Activated T-helper 1 cell treated with anti-CD3 and anti-CD28 coated beads, Interleukin-2, amount 50 U/mL, for 16 hours (primary cell): ENCODE measurements at places on chromosomes 13 and 19.

- DNase-seq = no peak
Measured at GRCh38 chr13:86920961-86921360, 750.2 kb upstream of the SLITRK5 start.

DNA sequence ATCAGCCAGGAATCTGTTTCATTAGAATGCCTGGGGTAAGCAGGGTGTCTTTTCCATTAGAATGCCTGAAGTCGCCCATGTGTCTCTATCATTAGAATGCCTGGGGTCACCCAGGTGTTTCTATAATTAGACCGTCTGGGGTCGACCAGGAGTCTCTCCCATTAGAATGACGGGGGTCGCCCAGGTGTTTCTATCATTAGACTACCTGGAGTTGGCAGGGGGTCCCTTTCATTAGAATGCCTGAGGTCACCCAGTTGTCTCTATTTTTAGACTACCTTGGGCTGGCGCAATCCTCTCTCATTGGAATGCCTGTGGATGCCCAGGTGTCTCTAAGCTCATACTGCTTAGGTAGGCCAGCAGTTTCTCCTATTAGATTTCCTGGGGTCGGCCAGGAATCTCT is 1447.6 kb downstream of the UQCRFS1 start:
- DNase-seq = no peak

- DNase-seq = no peak
Measured at GRCh38 chr13:24997367-24997967, 98.5 kb upstream of the PABPC3 start.

GRCh38 chr19:45218911-45219743 is 26.1 kb downstream of the EXOC3L2 start:
- no peak for DNase-seq

DNA sequence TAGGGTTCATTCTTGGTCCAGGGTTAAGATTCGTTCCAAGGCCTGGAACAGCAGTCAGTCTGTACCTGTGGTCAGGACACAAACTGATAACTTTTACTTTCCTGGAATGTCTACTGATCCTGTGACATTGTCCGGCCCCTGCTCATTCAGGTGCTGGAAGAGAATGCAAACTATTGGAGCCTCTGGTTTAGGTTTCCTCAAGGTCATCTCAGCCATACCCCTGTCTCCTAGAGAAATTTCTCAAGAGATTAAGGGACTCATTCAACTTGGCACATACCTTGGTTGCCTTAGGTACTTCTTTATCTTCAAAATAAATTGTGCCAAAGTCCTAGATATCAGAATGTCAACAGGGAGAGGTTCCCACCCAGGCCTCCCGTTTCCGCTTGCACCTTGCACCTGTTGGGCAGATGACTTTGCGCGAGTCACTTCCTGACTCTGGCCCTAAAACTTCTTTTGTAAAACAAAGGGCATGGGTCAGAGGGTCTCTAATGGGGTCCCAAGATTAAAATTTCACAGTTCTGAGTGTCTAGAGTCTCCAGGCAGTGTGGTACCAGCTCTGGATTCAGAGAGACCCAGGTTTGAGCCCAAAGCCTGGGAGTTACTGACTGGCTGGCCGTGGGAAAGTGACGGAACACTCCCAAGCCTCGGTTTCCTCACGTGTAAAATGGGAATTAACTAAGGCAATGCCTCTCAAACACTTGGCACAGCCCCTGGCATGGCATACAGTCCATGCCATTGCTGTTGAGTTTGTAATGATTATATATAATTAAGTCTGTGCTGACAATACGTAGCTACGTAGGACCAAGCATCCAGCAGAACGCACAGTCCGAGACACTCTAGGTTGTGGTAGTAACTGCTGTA is 25.8 kb upstream of the CYP2S1 start:
- DNase-seq = no peak

GRCh38 chr13:32159137-32159869 is 127.7 kb downstream of the FRY start:
- DNase-seq = no peak

DNA sequence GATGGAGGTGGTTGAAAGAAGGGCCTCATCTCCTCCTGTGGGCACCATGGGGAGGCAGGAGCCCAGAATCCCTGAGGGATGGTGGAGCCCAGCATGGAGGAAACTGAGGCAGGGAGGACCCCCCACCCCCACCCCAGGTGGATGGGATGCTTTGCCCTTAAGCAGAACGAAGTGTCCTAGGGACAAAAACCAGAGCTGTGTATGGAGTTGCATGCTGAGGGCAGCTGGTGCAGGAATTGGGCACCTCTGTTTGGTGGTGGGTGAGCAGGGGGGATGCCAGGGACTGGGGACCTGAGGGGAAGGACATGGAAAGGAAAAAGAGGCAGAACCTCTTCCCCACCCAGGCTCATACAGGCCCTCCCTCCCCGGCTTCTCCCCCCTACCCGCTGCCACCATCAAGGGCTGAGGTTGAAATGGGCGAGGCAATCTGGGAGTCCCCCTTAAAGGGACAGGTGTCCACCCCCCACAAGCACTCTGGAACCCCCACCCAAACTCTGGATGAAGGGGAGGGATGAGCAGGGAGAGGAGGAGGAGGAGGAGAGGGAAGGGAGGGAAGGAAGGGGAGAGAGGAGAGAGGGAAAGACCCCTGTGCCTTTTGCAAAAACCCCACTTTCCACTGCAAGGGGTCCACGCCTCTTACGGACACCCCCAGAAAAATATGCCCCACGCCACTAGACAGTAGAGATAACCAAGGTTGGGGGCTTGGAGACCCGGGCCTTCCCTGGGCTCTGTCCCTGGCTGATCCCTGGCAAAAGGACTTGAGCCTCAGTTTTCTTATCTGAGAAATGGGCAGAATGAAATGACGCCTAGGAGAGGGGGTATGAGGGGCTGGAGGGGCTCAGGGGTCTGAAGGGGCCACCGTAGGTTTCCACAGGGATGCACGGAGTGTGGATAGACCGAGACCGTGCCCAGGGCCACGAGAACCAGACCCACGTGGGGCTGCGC is 5.9 kb downstream of the ONECUT3 start:
- no peak for DNase-seq

DNA sequence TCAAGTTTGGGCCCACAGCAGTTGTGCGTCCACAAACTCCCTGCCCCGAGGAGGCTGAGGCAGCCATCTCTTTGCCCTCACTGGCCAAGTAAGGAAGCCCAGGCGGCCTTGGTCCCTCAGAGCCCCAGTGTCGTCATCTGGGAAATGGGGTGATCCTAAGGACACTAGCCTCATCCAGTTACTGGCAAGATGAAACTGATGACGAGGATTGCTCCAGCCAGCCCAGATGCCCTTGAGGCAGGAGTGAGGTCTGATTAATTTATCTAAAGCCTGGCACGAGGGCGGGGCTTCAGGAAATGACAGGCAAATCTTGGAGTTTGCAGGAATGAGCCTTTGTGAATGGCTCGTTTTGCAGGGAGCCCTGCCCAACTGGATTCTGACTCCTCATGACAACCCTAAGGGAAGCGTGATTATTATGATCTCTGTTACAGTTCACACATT is 5.6 kb downstream of the LIPE start:
- DNase-seq = no peak

DNA sequence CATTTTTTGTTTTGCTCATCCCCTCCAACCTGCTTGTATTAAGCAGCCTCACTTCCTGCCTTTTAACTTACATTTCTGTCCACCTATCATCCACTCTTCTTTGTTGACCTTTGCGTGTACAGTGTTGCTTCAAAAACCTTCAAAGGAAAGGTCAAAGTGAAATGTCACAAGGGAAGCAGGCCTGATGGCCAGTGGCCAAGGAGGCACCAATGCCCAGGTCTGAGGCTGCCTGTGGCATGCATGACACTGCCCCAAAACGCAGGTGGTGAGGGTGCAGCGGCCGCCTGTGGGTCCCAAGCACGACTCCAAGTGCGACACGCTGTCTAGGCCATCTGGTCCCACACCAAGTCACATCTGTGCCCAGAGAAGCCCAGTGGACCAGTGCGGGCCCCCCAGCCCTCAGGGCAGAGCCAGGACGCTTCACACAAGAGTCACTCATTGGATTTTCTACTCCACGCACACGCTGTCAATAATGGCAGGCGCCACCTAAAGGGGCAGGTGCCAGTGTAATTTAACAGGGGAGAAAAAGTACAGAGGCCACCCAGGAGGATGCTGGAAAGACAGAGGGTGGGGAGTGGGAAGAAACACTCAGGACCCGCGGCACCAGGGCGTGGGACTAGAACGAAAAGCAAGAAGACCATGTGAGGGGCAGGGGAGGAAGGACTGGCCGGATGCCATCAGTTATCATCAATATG is 23.5 kb downstream of the SLC7A1 start:
- no peak for DNase-seq

GRCh38 chr19:7670150-7670783 is 1.4 kb downstream of the RETN start:
- DNase-seq = no peak

- DNase-seq = no peak
Measured at GRCh38 chr13:76600081-76600480, 286.1 kb downstream of the KCTD12 start.

- DNase-seq = peak; percentile 65
Measured at GRCh38 chr19:35153701-35154524, 622 bp upstream of the FXYD5 start.

DNA sequence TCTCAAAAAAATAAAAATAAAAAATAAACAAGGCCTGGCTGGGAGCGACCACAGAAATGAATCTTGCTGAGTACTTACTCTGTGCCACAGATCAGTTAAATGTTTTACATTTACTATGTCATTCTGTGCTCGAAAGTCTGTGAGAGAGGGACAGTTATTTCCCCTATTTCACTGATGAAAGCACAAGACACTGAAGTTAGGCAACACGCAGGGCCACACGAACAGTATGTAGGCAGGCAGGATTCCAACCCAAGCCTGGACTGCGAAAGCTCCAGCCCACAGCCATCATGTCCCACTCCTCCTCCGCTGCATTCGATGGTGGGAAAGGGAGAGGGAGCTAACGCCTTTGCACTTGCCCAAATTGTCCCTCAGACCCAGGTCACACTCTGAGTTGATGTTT is 34.2 kb downstream of the RUBCNL start:
- no peak for DNase-seq

DNA sequence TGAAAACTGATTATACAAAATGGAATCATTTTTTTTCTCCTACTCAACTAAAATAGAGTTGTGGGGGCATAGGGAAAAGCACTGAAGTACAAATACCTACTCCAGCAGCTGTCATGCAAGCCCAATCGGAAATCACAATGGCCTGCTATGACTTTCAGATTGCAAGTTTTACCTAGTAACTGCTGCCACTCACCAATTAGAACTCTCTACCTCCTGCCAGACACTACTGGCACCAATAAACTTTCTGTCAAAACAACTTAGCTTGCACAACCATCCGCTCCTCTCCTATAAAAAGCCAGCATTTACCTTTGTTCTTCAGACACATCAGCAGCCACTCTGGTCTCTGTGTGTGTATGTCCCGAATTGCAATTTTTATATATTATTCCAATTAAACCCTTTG is 9.3 kb upstream of the TRPC4 start:
- no peak for DNase-seq

- DNase-seq = no peak
Measured at GRCh38 chr13:21012841-21013681, 48.3 kb downstream of the LATS2 start.
